LHCN-M2 (cell line): ENCODE measurements at places on chromosomes 7 and 10. TPM values are rescaled to one million over a fixed set of nuclear protein-coding genes. Genes with fewer than 3 reads are reported as not detected.

- DNase-seq: no peak
Observed at GRCh38 chr7:138352570-138353461, 107.2 kb upstream of the TRIM24 start.

GRCh38 chr7:43637114-43637806 is 54.4 kb downstream of the STK17A start:
- peak; percentile 31 for DNase-seq

DNA sequence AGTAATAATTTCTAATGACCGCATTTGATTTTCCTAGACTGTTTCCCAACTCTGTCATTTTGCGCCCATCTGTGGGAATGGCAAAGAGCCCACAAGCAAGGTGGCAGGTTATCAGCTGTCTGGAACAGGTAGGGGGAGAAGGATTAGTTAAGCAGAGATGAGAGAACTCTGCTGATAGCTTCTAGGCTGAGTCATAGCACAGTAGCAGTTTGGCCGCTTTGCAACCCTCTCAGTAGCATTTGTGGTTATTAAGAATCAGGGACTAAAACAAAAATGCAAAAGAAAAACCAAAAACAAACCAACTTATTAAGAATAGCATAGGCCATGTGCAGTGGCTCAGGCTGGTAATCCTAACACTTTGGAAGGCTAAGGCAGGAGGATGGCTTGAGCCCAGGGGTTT is 602.7 kb upstream of the SORCS1 start:
- DNase-seq: peak; percentile 35

- peak; percentile 86 for DNase-seq
Observed at GRCh38 chr10:43857206-43857930, 208.7 kb upstream of the ZNF32 start.

DNA sequence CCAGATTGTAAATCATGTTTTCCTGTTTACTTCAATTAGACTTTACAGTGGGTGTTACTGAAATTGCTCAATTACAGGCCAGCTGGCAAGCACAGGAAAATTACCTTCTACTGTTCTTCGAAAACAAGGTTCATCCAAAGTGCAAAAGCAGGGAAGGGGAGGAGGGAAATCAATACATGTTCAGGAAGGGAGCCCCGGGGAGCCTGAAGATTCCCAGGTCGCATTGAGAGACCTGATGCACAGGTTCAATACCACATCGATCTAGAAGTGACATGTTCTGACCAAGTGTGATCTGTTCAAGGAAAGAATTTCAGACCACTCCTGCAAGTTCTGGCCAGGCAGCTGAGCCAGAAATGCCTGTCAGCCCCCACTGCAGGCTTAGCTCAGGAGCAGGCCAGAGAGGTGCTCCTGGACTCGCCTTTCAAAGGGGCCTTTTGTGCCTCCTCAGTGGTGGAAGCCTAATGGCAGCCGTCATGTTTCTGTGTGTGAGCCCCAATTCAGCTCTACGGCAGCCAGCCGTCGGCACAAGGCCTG is 35.9 kb downstream of the FAM53B start:
- DNase-seq: no peak

DNA sequence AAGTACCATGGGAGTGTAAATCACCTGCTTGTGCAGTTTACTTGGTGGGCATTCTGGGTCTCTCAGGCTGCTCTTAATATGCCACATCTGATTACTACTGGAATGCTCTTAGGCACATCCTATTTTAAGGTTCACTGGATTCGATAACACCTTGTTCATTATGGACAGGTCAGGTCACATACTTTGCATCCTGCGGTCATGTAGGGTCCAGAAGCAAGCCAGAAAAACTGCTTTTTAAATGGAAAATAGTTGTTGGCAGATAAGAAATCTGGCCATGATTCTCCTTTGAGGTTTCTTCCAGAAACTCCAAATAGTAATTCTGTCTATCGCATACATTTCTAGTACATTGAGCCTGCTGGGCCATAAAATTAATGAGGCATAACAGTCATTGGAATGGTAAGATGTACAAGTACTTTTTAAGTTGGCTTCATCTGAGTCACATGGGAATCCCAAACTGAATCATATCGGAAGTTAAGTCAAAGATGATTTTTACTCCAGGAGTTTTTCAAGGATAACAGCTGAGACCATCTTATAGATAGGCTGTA is 371.9 kb downstream of the LRRTM3 start:
- DNase-seq: no peak

DNA sequence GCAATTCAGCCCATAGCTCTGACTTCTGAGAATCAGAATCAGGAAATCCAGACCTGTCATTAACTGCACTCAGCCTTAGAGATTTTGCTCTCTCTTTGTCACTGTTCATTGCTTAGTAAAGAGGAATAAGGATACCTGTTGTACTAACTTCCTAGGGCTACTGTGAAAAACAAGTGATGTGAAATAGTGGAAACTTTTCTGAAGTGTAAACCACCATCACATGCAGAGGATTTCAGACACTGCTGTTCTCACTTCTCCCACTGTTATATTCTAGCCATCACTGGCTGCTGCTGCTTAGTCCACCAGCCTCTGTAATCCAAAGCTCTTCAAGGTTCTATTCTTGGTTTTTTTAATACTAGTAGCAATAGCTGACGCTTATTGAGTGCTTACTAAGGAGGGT is 129.6 kb upstream of the CCDC6 start:
- DNase-seq: no peak

DNA sequence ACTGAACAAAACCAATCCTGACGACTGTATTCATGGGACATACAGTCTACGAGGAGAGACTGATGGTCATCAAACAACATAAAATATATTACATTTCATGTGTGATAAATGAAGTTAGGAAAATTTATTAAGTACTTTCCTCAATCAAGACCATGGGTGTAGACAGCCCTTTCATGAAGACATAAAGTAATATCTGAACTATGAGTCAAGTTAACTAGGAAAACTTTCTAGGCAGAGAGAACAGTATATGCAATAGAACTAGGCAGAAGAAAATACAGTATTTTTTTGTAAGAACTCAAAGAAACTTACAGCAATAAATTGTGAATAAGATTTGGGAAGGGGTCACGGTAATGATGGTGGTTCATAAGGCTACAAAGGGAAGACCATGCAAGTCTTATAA is 112.8 kb downstream of the JMJD1C start:
- DNase-seq: no peak

DNA sequence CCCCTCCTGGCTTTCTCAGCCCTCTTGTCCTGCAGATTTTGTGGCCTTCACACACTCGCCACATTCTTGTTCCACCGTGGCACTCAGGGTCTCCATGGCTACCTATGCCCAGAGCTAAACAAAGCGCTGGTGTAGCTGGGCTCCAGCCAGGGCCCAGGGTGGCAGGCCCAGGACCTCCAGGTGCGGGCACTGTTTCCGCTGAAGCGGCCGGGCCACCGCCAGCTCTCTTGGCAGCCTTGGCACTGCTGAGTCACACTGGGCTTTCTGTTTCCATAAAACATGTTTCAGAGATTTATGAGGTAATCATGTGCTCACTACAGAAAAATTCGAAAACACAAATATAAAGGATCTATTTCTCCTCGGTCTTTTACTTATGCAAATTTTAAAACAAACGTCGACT is 51.3 kb downstream of the AOC1 start:
- peak; percentile 60 for DNase-seq

DNA sequence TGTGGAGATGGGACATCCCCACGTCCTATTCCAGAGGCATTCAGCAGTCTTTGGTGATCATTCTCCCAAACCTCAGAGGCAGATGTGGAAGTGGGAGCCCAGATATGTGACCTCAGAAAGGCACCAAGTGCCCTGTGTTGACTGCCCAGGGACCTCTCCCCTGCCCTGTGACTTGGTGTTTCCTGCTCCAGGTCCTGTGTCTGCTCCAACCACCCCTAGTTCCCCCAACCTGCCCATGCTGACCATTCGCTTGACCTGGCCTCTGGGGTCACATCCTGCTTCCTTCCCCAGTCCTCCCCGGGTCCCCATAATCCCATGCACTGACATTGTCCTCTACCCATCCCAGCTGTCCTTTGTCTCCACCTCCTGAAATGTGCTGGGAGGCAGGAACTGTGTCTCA is 7.6 kb downstream of the CYP26A1 start:
- DNase-seq: no peak

- DNase-seq: no peak
Observed at GRCh38 chr10:21068026-21068656, 171.0 kb upstream of the NEBL start.

- no peak for DNase-seq
Observed at GRCh38 chr7:35729061-35729783, 34.3 kb upstream of the HERPUD2 start.

- no peak for DNase-seq
Observed at GRCh38 chr10:87608756-87609155, 50.9 kb upstream of the PAPSS2 start.

- DNase-seq: no peak
Observed at GRCh38 chr7:55265836-55266642, 99.1 kb upstream of the LANCL2 start.

DNA sequence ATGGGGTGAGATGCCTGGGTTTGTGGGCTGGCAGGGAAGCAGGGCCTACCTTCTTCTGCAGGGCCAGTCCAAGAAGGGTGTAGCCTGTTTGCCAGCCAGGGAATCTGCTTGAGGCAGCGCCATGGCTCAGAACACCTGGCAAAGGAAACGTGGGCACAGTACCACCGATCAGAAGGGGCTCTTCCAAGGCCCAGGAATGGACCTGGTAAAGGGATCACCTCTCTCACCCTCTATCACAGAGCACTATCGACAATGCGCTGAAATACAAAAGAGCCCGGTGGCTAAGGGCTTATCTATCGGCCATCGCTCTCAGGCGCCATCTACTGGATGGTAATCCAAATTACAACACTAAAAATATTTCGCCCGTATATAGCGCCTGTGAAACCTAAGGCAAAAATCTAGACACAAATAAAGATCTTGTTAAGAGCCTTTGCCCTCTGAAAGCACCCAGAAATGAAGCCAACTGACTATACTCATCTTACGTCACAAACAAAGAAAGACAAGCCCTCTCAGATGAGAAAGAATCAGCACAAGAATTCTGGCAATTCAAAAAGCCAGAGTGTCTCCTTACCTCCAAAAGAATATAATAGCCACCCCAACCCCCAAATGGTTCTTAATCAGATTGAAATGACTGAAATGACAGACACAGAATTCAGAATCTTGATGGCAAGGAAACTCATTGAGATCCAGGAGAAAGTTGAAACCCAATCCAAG is 217.8 kb upstream of the HPS1 start:
- DNase-seq: peak; percentile 11

DNA sequence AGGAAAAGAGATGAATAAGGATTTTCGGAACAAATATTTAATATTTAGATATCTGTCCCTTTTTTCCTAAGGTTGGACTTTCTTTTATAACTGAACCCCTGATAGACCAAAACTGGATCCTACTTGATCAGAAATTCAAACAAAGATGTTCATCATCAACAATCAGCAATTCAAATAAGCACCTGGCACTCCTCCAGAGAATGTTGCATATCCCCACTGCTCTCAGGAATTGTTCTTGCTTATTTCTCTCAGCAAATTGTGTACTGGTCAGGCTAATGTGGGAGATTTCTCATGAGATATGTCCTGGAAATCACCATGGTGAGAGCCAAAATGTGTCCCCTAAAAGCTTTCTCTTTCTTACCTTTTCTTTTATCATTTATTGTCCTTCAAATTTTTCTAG is 40.3 kb upstream of the LHFPL3 start:
- no peak for DNase-seq

- DNase-seq: no peak
Observed at GRCh38 chr10:71276873-71277272, 42.2 kb upstream of the SLC29A3 start.

- DNase-seq: no peak
Observed at GRCh38 chr7:120370954-120371353, 98.0 kb downstream of the KCND2 start.

DNA sequence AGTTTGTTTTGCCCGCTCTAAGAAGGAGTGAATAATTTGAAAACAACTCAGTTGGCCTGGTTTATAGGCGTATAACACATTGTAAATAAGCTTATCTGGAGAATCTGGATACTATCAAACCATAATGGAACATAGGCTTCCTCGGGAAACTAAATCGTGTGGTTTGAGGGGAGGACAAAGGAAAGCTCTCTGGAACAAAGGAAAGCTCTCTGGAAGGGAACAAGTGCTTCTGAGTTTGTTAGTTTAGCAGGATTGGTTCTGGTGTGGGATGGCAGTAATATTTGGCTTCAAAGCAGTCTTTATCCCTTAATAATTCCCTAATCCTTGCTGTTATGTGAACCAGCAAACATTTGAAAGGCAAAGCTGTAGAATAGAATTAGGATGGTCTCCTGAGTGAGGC is 15.0 kb upstream of the SLK start:
- no peak for DNase-seq

DNA sequence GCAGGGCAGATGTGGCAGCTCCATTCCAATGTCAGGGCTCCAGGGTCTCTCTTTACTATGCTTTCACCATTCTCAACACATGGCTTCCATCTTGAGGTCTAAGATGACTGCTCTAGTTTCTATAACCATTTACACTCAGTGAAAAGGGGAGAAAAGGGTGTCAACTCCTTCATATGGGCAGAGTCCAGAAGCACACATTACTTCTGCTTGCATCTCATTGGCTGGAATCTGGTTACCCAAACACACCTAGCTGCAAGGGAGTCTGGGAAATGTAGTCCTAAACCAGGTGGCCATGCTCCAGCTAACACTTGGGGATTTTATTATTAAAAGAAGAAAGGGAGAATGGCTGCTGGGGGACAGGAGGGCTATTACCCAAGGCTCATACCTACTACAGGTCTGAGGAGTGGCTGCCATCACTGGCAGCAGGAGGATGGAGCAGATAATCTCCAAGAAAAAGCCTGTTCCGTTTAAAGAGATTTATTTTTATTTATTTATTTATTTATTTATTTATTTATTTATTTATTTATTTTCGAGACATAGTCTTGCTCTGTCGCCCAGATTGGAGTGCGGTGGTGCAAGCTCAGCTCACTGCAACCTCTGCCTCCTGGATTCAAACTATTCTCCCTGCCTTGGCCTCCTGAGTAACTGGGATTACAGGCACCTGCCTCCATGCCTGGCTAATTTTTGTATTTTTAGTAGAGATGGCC is 29.1 kb upstream of the LBX1 start:
- DNase-seq: no peak

DNA sequence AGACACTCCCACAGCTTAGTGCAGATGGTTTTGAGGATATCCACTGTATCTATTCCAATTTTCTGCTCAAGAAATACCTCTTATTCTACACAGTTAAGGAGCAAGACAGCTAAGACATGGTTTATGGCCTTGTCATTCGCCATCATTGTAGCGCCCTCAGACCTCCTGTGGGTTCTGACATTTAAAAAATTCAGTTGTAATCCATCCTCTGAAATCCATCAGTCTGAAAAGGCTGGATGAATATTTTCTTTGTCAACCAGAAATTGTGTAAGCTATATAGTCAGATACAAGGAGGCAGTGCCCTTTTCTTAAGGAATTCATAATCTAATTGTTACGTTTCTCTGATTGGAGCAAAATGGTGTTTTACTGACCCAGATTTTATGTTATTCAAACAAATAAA is 353.6 kb downstream of the GALNT17 start:
- DNase-seq: no peak

GRCh38 chr10:22724773-22725172 is 10.4 kb upstream of the PIP4K2A start:
- no peak for DNase-seq

GRID1 gene
- total RNA-seq: not detected in 2 replicates

EN2 gene
- 0.19 and 0.69 TPM in 2 replicates for total RNA-seq

LIPK gene
- total RNA-seq: 0.17 TPM in 1 of 2 replicates, not detected in the other

TMEM225B gene
- total RNA-seq: not detected in 2 replicates

ZNF92 gene
- 13.0 and 14.5 TPM in 2 replicates for total RNA-seq

CLDN3 gene
- not detected in 2 replicates for total RNA-seq

ADCYAP1R1 gene
- 0.06 TPM in 1 of 2 replicates, not detected in the other for total RNA-seq

CARD11 gene
- not detected in 2 replicates for total RNA-seq

KCNH2 gene
- total RNA-seq: 0.11 TPM in 1 of 2 replicates, not detected in the other

TUBB8 gene
- not detected in 2 replicates for total RNA-seq
